Activated T-helper 1 cell treated with anti-CD3 and anti-CD28 coated beads, Interleukin-12 subunit alpha, Interleukin-12 subunit beta, Interleukin-2, Interleukin-4 antibody, amounts not matched to agents 30 ng/mL and 10 ng/mL and 1 ng/mL, durations not matched to agents 14 hours and 24 hours and 36 hours (primary cell): ENCODE measurements at places on chromosomes 5 and 9. TPM values are rescaled to one million over a fixed set of nuclear protein-coding genes. Genes with fewer than 3 reads are reported as not detected.

GRCh38 chr9:111484572-111484894, 350 bp upstream of the ECPAS start:
- DNase-seq = no peak

DNA sequence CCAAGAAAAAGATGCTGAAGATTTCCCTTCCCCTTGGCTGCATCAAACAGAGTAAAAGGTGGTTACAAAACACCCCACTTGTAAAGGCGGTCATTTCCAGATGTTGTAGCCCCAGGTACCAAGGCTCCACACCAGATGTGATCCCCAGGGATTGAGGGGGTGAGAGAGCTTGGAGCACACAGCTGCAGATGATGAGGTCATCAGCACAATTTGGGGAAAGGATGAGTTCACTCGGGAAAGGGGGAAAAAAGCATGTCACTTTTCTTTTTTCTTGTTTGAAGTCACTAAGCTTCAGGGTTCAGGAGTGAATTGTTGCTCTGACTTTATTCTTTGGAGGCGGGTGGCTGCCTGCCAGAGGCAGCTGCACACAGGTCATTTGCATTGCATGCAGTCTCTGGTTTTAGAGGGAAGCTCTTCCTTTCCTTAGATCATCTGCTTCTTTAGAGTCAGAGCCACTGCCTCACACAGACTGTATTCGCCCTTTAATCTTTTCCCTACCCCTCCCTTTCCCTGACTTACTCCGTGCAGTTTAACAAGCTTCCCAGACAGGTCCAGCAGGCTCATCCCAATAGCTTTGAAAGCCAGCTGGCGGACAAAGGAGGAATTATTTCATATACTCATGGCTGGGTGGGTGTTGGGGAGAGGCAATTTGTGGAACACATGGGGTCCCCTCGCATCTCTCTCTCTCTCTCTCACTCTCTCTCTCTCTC, 409.3 kb upstream of the SLC24A2 start:
- DNase-seq = no peak

GRCh38 chr9:90287567-90288274, 354.9 kb downstream of the DIRAS2 start:
- DNase-seq = peak; percentile 16

DNA sequence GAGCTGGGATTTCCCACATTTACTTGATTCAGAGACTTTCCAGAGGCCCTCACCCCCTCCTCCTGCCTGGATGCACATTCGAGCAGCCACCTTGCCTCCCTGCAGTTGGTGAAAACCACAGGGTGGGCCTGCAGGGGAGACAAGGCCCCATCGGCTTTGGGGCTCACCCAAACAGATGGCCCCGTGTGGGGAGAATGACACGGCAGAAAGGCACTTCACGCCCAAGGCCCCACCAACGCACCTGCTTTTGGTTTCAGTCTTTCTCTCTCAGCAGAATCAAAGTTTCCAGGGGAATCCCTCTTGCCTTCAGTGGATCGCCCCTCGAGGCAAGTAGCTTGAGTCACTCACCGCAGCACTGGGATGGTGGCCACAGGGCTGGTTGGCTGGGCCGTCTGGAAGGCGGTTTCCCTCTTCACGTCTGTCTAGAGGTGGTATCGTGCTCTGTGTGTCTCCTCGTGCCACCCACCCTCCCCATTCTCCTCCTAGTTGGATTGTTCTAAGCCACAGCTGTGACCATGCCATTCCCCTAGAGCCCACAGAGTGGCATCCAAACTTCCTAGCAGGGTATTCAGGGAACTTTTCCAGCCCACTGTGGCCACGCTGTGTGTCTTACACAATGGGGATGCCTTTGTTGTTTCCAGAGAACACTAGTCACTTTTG, 31.8 kb downstream of the SEC61B start:
- DNase-seq = peak; percentile 82

GRCh38 chr5:141664733-141665461, 13.7 kb upstream of the FCHSD1 start:
- DNase-seq = peak; percentile 59

DNA sequence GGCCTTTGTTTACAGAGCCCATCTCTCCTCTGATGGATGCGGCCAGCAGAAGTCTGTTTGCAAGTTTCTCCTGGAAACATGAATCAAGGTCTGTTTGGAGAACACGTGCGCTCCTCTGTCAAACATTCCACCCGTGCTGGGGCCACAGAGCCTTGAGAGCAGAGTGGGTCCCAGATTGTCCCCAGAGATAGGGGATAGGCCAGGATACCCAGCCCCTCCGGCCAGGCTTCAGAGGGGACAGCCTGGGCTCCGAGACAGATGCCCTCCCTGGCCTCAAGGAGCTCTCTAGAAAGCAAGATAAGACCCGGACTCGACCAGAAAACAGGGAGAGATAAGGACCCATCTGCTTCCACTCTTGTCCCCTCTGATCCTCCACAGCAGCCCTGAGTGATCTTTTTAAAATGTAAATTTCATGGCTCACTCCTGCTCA, 40.4 kb upstream of the HAND1 start:
- DNase-seq = no peak

- DNase-seq = no peak
These were observed 88.4 kb downstream of the GALNT10 start for GRCh38 chr5:154278908-154279307.

DNA sequence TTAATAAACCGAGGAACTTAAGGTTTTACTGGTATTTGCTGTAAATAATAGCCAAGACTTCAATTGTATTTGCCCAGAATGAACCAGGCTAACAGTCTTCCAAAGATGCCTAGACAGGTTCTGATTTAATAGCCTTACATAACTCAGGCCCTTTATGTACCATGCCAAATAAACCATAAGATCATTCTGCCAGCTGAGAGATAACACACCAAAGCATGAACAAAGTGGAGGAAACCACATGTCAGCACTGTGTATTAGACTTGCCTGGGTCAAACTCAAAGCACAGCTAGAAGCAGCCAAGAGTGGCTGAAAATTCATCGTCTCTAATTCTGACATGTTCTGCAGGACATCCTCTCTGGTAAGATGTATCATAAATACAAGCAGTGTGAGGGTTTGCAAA, 319.3 kb upstream of the ZNF608 start:
- no peak for DNase-seq

DNA sequence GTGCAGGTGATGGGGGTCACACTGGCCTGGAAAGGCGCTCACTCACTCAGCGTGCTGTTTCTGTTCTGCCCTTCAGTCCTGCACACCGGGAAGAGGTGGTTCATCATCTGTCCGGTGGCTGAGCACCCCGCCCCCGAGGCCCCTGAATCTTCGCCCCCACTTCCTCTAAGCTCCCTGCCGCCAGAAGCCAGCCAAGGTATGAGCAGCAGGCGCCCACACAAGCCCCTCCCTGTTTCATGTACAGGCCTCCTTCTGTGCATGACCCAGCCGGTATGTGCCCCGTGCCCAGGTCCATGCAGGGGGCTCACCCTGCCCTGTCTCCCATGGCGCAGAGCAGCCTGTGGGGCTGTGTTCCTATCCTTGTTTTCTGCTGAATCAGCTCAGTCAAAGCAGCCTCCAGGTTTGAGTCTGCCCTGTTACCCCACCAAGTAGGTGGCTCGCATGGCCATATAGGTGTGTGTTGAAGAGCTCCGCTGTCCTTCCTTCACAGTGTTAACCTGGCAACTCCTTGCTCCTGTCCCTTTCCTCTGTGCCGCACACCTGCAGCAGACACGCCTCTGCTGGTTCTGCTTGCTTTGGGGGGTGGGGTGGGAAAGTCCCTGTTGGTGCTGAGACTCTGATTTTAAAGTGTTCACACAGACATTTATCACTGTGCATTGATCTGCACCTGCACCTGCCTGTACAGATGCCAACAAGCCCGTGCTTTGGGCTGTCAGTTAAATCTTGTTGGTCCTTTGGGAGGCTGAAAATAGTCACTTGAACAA, 84.8 kb downstream of the WNK2 start:
- DNase-seq = no peak

DNA sequence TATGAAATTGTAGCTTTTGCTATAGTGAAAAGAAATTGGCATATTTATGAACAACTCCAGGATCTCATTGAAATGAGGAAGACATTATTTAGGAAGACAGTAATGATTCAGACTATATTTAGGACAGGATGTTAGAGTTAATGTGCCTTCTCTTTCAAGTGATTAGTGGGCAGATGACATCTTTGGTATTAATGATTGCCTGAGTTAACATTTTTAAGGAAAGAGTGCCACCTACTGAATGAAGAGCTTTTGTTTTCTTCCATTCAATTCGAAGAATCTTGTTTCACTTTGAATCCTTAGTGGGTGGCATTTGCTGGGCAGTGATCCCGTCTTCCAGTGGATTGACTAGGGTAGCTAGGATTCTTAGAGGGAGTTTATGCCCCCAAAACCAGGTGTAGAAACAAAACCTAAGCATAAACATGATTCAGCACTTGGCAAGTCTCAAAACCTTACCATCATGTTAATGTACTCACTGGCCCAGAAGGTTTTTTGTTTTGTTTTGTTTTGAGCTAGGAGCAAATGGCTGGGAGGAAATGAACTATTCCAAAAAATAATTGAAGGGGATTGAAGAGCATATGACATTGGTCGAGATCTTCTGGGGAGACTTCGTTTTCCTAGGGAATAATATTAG, 23.2 kb downstream of the MAP3K1 start:
- no peak for DNase-seq

GRCh38 chr5:123297866-123298265, 125.3 kb downstream of the CEP120 start:
- no peak for DNase-seq

DNA sequence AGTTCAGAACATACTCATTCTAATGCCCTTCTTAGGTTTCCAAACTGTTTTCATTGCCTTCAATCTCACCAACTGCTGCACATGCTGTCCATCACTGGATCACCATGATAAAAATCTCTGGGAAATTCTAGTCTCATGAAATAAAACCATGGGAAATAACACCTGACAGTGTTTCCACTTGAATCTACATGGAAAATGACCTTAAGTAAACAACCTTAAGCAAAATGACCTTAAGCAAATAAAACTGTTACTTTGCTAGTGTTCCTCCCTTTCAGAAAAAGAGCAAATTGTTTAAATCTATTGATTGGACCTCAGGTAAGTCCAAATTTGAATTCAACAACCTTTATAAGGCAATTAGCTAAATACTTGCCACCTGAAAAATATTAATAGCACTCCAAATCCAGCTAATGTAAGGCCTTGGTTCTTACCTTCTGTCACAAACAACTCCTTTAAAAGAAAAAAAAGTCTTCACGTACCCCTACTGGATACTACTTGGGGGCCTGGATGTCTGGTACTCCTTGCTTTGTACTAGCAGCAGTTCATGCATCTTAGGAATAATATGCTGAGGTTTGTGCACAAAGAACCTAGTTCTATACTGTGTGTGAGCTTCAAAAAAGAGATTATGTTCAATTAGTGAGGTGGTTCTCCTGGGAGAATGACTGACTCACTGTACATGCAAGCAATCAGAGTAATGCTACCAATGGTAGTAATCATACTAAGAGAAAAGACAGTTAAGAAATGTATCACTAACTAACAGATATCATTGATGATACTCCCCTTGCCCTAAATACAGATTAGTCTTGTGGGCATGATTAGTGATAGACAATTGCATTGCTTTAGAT, 630.4 kb downstream of the PSAT1 start:
- no peak for DNase-seq

DNA sequence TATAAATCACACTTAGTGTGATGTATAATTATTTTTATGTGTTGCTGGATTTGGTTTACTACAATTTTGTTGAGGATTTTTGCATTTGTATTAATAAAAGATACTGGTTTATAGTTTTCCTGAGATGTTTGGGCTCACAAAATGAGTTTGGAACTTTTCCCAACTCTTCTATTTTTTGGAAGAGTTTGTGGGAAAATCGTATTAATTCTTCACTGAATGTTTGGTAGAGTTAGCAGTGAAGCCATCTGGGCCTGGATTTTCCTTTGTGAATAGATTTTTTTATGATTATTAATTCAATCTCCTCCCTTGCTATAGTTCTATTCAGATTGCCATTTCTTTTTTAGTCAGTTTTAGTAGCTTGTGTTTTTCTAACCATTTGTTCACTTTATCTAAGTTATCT, 201.7 kb upstream of the NFIL3 start:
- no peak for DNase-seq

DNA sequence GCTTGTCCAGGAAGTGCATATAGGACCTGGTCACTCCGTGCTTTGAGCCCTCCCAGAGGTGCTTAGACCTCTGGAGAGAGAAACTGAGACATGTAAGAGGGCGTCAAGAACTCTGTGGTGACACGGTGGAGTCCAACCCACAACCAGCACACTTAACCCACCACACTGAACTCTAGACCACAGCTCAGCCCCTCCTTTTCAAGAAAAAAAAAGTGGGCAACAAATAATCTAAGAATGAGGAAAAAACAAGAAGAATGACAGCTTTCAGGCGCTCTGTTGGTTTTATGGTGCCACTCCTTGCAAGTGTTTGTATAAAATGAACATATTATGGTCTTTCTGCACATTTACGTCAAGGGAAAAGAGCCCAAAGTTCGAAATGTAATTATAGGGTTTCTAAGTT, 50.2 kb upstream of the SNAPC3 start:
- no peak for DNase-seq

- DNase-seq = no peak
These were observed 11.6 kb upstream of the FAM169A start for GRCh38 chr5:74877624-74878304.

DNA sequence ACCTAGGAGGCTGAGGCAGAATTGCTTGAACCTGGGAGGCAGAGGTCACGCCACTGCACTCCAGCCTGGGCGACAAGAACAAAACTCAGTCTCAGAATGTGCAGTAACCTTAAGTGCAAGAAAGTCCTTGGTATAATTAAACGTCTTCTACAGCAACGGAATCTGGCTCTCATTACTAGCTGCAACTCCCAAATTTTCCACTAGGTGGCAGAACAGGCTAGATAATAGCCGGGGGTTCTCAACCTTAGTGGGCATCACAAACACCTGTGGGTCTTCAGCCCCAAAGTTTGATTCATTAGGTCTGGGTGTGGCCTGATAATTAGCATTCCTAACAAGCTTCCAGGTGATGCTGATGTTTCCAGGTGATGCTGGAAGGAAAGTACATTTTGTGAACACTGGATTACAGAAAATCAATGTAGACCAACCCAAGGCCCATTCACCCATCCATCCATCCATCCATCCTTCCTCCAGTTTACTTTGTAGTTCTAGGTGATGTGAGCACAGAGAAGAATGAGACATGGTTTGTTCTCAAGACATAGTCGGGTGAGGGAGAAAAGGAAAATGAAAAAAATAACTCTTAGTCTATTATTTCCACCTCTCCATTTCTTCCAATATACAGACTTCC, 37.3 kb downstream of the FBXW2 start:
- DNase-seq = peak; percentile 53

- no peak for DNase-seq
These were observed 12.0 kb downstream of the GPSM1 start for GRCh38 chr9:136339173-136339957.

Gene EFCAB9
- not detected in 2 replicates for total RNA-seq

Gene CAMK4
- total RNA-seq = 51.8 and 56.9 TPM in 2 replicates

Gene NFIB
- not detected in 2 replicates for total RNA-seq

Gene LRRC19
- total RNA-seq = not detected in 2 replicates

Gene ITK
- 251 and 259 TPM in 2 replicates for total RNA-seq

Gene MAMDC2
- not detected in 2 replicates for total RNA-seq

Gene C6
- total RNA-seq = not detected in 2 replicates

Gene DIPK1B
- total RNA-seq = 0.47 and 0.88 TPM in 2 replicates

Gene PHF24
- 0.08 and 0.12 TPM in 2 replicates for total RNA-seq
